RPMI7951 (cell line): ENCODE measurements at places on chromosomes 1 and 21. TPM values are rescaled to one million over a fixed set of nuclear protein-coding genes. Genes with fewer than 3 reads are reported as not detected.

INAVA gene
- total RNA-seq, result 18.0 and 19.9 TPM in 2 replicates

DNA sequence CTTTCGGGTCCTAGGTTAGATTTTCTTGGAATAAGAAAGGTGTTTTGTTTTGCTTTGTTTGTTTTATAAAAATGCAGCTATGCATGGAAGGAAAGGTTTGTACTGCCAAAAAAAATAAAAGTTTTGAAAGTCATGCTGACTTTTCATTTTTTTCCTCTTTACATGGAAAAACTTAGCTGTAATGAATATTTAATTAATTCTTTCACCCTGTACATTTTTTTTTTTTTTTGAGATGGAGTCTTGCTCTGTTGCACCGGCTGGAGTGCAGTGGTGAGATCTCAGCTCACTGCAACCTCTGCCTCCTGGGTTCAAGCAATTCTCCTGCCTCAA lies 48.7 kb downstream of the NENF start:
- no peak for DNase-seq

GRCh38 chr1:1432951-1433803 lies 2.3 kb upstream of the VWA1 start:
- no peak for DNase-seq

DNA sequence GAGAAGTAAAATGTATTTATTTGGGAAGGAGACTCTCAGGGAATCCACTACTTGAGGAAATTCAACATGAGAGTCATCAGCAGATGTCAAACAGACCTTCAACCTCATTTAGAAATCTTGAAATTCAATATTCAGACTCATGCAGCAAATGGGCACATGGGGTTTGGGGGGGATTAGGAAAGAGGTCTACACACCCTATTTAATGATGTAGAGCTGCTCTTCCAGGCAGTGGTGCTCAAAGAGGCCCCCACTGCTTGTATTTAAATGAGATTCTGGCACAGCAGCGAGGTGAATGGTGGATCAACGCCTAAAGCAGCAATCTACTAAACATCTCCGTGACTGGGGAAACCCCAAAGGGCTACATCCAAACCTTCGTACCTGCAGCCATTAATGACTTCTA lies 213.2 kb upstream of the C8B start:
- no peak for DNase-seq

GRCh38 chr1:201751872-201752271 lies 77.1 kb upstream of the IPO9 start:
- no peak for DNase-seq

DNA sequence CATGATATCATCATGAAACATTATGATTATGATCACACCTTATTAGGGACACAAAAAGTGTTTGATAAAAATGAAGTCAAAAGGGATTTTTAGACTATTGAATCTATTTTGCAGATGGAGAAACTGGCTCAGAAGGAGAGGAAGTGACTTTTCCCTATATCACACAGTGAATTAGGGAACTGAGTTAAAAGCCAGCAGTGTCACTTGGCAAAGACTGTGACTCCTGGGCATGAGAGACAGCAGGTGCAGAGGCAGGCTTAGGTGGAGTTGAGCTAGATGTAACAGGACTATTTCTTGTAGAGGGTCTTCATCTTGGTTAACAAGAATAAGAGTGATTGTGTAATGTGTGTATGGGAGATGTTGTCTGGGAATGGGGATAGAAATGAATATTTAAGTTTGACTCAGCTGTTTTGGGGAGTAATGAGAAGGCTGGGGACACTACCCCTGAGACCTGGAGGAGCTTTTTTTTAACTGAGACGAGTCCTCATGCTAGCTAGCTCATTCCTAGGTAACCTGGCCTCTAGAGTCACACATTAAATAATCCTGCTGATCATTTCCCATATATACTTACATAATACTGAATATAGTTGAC lies 1.0 kb upstream of the CD84 start:
- no peak for DNase-seq
